ENCODE measurements at places on chromosomes 3 and 15.

- no peak for DNase-seq
Measured at GRCh38 chr3:43017004-43017403, 37.9 kb downstream of the GASK1A start.

- DNase-seq = no peak
Measured at GRCh38 chr3:171828902-171829770, 14.0 kb upstream of the TMEM212 start.

DNA sequence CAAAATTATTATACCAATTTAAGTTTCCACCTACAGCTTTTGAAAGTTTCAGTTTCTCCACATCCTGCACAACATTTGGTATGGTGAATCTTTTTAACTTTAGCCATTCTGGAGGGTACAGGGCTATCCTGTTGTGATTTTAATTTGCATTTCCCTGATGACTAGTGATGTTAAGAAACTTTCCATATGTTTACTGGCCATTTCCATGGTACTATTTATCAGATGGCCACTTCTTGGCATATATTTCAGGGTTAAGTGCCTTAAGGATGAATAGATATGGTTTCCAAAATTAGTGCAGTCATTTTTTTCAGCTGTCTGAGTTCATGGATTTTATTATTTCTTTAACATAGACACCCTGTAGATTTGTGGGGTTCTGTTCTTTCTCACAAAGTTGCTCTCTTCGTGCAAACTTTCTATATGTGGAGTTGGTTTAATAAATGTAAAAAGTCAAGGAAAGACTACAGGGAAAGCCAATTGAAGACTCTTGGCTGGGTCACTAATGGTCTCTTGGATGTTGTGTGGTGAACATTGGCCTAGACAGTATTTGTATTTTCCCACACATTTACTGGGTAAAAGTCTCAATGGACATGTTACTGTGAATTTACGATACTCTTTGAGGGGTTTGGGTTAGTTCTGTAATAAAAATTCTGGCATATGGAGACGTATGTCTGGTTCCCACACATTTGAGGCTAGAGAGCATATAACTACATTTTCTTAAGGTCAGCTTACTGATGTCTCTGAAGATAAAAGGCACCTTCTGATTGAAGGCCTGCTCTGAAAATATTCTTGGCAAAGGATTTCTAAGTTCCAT, 147.5 kb upstream of the PDZRN3 start:
- no peak for DNase-seq

- DNase-seq = no peak
Measured at GRCh38 chr3:63976872-63977200, 46.5 kb downstream of the PSMD6 start.

DNA sequence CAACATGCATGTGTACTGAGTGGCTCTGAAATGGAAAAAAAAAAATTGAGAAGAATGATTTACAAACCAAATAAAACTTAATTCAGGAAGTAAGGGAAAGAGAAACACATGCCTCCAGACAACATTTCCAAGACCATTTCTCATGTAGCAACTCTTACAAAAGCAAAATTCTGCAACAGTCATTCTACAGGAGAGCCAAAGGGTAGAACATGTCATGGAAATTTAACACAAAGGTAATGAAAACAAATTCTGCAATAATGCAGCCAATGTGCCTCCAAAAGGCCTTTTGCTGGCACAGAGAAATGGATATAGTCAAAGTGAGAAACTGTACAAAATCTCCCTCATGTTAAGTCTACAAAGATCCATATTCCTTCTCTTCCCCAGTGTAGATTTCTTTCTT, 4.0 kb downstream of the PEX11A start:
- DNase-seq = no peak

Data from HuH-7.5 (cell line).